Karpas-422 (cell line): ENCODE measurements at places on chromosomes 11 and 22.

- DNase-seq: no peak
Observed at GRCh38 chr22:30310881-30311771, 15.6 kb downstream of the TBC1D10A start.

GRCh38 chr11:2651054-2651617 is 48.7 kb downstream of the KCNQ1OT1 start:
- DNase-seq: no peak

DNA sequence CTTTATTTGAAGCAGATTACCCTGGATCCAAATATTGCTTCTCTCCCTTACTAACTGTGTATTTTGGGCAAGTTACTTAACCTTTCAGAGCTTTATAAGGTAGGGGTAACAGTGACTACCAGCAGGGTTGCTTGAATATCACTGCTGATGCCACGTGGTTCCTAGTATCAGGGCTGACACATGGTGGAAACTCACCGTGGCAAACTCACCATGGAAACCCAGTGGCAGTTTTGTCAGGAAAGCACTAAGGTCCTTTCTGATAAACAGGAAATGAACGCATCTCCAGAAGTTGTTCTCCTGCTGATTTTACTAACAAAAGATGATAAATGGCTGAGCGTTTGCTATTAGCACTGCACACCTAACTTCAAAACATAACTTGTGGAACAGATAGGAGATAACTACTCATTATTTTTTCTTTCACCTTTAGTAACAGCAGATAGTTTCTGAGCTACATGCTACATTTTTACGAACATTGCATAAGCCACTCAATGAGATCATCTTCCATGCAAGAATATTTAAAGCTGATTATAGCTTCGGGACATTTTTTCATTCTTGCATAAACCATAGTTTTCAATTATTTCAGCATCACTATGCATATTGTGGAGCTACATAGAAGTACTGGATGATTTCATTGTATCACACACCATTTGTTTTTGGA is 59.7 kb upstream of the RAG2 start:
- no peak for DNase-seq

DNA sequence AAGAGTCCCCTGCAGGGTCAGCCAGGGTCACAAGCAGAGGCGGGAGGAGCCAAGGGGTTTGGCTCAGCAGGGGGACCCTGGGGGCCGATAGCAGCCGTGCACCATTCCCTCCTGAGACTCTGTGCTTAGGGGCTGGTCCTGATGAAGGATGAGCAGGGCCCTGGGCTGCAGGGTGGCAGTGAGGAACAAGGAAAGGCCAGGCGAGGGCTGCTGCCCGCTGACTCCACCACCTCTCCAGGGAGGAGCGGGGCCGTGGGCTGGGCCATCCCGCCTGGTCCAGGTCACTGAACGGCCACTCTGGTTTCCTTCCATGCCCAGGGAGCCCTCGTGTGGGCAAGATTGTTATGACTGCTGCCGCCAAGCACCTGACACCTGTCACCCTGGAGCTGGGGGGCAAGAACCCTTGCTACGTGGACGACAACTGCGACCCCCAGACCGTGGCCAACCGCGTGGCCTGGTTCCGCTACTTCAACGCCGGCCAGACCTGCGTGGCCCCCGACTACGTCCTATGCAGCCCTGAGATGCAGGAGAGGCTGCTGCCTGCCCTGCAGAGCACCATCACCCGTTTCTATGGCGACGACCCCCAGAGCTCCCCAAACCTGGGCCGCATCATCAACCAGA is 9.2 kb upstream of the NDUFS8 start:
- peak; percentile 70 for DNase-seq

DNA sequence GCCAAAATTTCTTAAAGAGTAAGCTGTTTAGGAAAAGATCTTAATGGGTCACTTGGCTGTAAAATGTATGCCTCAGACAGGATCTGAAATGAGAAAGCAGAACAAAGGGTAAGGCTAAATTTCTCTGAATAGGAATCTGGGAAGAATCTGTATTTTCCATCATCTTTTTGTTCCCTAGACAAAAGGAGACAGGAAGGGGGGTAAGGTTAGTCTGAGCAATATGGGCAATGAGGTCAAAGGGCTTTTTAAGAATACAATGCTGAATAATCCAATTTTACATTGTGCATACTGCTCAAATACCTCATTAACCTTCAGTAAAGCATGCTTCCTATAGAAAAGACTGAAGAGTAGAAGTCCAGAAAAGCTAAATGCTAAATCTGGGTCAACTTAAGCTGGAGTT is 34.6 kb downstream of the CLDN25 start:
- no peak for DNase-seq

DNA sequence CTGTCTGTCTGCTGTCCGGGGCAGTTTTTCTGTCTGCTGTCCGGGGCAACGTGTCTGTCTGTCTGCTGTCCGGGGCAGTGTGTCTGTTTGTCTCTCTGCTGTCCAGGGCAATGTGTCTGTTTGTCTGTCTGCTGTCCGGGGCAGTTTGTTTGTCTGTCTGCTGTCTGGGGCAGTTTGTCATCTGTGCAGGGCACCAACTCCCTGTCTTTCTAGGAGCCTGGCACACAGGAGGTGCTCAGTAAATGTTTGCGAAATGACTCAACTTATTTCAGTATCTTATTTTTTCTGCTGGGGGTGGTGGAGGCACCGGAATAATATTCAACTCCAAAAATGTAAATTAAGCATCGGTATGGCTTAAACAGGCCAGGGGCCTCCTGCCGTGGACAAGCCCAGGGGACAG is 12.0 kb upstream of the TTLL12 start:
- no peak for DNase-seq

- DNase-seq: peak; percentile 69
Observed at GRCh38 chr11:100980156-100980555, 149.5 kb downstream of the PGR start.

DNA sequence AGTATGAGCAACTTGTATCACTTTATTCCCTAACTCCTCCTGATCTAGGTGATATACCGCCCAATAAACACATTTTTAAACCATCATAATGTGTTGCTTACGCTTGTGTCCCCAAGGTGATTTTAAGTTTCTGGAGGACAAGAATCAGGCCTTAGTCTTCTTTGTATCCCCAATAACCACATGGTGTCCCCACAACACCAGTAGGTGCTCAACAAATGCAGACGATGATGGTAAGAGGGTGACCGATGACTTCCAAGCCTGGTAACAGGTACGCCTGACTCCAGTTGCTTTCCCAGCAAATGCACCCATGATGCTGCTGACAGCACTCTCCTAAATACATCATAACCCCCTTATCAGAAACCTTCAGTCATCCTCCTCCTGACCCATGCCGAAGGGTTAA is 64.2 kb downstream of the EFCAB6 start:
- DNase-seq: peak; percentile 48

DNA sequence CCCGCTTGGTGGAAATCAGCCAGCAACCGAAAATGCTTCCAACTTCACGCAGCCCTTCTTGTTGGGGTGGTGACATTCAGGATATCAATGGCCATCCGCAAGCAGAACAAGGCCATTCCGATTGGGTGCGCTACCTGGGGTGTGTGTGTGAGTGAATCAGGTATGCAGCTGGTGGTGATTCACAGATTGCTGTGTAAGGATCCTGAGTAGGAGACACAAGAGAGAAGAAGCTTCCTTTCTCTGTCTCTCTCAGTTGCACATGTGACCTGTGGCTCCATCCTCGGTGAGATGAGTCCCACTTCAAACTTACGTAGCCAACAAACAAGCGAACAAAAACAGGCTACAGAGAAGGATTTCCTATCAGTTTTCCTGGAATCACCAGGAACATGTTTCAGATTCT is 9.6 kb upstream of the TMEM184B start:
- DNase-seq: no peak

- no peak for DNase-seq
Observed at GRCh38 chr11:45671246-45672171, 6.1 kb upstream of the CHST1 start.

DNA sequence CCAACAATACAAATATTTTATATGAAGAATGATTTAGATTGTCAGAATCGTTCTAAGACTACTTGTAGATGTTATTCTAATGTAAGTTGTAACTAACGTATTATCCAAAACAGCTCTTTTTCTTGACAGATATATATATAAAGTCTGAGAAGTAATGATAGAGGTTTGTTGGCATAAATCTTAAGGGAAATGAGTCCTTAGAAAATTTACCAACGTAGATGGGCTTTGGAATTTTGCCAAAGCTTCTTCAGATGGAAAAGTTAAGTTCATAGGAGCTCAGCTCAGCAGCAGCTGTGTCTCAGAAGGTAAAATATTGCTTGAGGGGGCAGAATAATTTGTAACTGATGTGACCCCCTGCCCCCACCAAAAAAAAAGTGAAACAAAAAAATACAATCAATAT is 66.7 kb downstream of the BID start:
- no peak for DNase-seq

DNA sequence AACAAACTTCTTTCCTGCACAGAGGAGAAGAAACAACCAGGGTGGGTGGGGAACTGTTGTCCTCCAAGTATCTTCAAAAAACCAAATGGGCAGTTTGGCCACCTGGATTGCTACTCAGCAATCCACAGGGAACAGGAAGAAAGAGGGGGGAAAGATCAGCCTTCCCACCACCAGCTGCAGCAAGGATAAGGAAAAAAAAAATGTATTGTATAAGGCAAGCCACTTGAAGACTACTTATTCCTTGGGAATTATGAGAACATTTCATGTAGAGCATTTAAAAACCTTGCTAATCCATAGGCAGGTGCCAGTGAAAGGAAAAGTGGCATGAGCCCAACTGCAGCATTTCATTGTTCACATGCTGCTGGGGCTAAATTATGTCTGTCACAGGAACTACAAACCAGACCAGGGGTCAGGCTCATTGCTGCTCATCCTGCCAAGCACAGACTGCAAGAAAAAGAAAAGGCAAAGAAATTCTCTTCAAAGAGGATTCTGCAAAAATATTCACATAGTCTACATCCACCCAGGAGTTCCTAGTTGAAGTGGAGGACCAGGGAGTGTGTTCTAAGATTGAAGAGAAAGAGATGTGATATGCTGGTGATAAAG is 2.2 kb downstream of the RAB30 start:
- DNase-seq: peak; percentile 67

- DNase-seq: no peak
Observed at GRCh38 chr11:68043349-68044144, 4.7 kb downstream of the TCIRG1 start.

- no peak for DNase-seq
Observed at GRCh38 chr11:44943696-44944095, 7.0 kb downstream of the TP53I11 start.

- DNase-seq: no peak
Observed at GRCh38 chr11:31764261-31764660, 46.9 kb downstream of the PAX6 start.

- DNase-seq: no peak
Observed at GRCh38 chr11:1921574-1922141, 2.2 kb downstream of the TNNT3 start.

DNA sequence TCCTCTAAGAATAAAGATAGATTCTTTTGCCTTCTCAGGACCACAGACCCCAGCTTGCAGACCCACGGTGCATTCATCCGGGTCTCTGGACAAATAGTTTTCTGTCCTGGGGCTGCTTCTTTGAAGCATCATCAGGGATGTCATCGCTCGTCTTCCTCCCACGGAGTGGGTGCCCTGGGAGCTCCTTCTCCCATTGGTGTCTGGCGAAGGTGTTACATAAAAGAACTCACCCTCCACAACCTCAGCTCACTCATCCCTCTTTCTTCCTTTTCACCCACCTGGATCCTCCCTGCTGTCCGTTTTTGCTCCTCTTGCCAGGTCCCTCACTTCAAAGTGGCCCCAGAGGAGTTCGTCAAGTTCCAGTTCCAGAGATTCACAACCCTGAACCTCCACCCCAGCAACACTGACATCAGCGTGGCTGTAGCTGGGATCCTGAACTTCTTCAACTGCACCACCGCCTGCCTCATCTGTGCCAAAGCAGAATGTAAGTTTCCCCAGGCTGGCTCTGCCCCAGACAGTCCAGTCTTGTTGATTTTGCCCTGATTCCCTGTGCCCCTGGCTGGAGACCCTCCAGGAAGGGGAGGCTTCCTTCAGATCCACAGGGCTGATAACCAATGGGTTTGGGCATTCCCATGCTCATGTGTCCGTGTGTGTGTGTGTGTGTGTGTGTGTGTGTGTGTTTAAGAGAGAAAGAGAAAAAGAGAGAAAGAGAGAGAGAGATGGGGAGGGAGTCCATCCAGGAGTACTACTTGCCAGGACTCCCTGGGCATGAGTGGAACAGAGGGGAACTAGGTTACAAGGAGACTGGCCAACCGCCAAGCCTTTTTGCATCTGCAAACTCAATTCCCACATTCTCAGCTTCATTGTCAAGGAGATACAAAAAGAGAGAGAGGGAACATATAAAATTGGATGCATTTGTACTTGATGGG is 204.2 kb upstream of the TBCEL start:
- DNase-seq: no peak

DNA sequence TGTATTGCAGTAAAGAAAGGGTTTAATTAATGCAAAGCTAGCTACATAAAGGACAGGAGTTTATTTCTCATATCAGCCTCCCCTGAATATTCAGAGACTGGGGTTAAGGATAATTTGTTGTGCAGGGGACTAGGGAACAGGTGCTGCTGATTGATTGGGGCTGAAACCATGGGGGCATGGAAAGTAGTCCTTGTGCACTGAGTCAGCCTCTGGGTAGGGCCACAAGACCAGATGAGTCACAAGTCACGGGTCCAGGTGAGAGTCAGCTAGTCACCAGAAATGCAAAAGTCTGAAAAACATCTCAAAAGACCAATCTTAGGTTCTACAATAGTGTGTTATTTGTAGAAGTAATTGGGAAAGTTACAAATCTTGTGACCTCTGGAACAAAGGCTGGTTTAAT is 32.9 kb upstream of the SYT13 start:
- DNase-seq: no peak

DNA sequence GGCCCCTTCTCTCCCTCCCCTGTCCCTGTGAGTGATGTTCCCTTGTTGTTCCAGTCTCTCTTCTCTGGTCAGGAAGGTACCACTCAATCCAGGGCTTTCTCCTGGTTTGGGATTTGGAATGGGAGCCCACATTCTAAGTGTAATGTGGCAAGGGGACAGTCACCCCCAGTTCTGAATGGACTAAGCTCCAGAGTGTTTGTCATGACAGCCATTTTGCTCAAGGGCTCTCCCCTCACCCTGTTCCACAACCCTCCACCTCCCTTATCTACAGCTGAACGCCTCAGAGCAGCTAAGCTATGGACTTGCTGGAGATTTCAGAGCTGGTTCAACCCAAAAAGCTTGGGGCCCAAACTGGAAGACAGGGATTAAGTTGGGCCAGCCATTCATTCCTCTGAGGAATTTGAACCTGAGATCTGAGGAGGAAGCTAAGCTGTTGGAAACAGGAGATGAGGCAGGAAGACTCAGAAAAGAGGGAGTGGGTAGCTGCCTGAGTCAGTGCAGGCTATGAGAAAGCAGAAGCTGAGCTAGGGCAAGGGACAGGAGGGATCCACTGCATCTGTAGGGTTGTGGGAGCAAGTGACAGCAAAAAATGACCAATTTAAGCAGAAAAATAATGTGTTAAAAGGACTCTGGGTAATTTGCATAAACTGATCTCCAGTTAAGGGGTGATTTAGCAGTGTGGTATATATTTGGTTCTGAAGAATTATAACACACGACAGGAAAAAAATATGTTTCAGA is 22.9 kb upstream of the FCHSD2 start:
- DNase-seq: peak; percentile 78

- DNase-seq: peak; percentile 54
Observed at GRCh38 chr11:69295079-69295994, 1.4 kb downstream of the MYEOV start.
